Hepatocyte (in vitro differentiated cells): ENCODE measurements at places on chromosomes 2 and 18. TPM values are rescaled to one million over a fixed set of nuclear protein-coding genes. Genes with fewer than 3 reads are reported as not detected.

Gene MEP1B
- total RNA-seq: 0.36 and 2.3 TPM in 2 replicates

Gene SERPINB12
- not detected in 2 replicates for total RNA-seq

Gene MARS2
- total RNA-seq: 7.8 and 8.4 TPM in 2 replicates

Gene SCN9A
- 9.0 and 11.7 TPM in 2 replicates for total RNA-seq

Gene ZNF638
- 141 and 170 TPM in 2 replicates for total RNA-seq

Gene LOXHD1
- total RNA-seq: not detected in 2 replicates

Gene ANKRD53
- 0.48 and 0.97 TPM in 2 replicates for total RNA-seq

Gene BIN1
- total RNA-seq: 107 and 109 TPM in 2 replicates

Gene TEKT4
- not detected in 2 replicates for total RNA-seq

Gene SERPINB11
- total RNA-seq: not detected in 2 replicates

Gene VIT
- 0.33 and 0.76 TPM in 2 replicates for total RNA-seq

Gene SLC14A1
- 0.88 and 4.1 TPM in 2 replicates for total RNA-seq

Gene ERBB4
- total RNA-seq: 2.4 and 3.9 TPM in 2 replicates

Gene PKDCC
- total RNA-seq: 278 and 339 TPM in 2 replicates

Gene CAPN13
- 5.8 and 6.0 TPM in 2 replicates for total RNA-seq

Gene CABYR
- total RNA-seq: 5.3 and 7.5 TPM in 2 replicates

Gene SFT2D3
- 10.2 and 10.7 TPM in 2 replicates for total RNA-seq

Gene CRACDL
- 0.40 and 0.47 TPM in 2 replicates for total RNA-seq

Gene OSBPL6
- total RNA-seq: 3.0 and 3.9 TPM in 2 replicates

Gene GPBAR1
- total RNA-seq: 6.1 and 10.9 TPM in 2 replicates

Gene ABCB11
- total RNA-seq: 7.3 and 9.2 TPM in 2 replicates

Gene UGT1A4
- not detected in 2 replicates for total RNA-seq

Gene RTKN
- total RNA-seq: 66.1 and 74.2 TPM in 2 replicates

Gene ADCYAP1
- 0.40 and 1.7 TPM in 2 replicates for total RNA-seq

Gene CNGA3
- 0.04 and 0.13 TPM in 2 replicates for total RNA-seq

Gene ZNF385B
- total RNA-seq: 1.5 and 2.4 TPM in 2 replicates

Gene AKAIN1
- total RNA-seq: not detected in 2 replicates

Gene CRIM1
- total RNA-seq: 40.8 and 49.0 TPM in 2 replicates

Gene SNTG2
- not detected in 2 replicates for total RNA-seq

Gene TMEM163
- total RNA-seq: 0.40 and 1.1 TPM in 2 replicates

Gene RAX
- not detected in 2 replicates for total RNA-seq

Gene SPP2
- 75.5 and 78.5 TPM in 2 replicates for total RNA-seq

Gene OR6B2
- not detected in 2 replicates for total RNA-seq

Gene MROH2A
- not detected in 2 replicates for total RNA-seq

Gene FAM168B
- total RNA-seq: 116 and 123 TPM in 2 replicates

Gene GAL3ST2
- total RNA-seq: 0.20 and 0.53 TPM in 2 replicates

Gene SKOR2
- total RNA-seq: not detected in 2 replicates

Gene C1QL2
- total RNA-seq: 3.7 and 4.9 TPM in 2 replicates

Gene BOK
- total RNA-seq: 24.2 and 25.4 TPM in 2 replicates

Gene SCYGR4
- not detected in 2 replicates for total RNA-seq

Gene NCL
- 137 and 193 TPM in 2 replicates for total RNA-seq

Gene ACAA2
- total RNA-seq: 154 and 174 TPM in 2 replicates

Gene LHCGR
- total RNA-seq: not detected in 2 replicates

Gene CD207
- not detected in 2 replicates for total RNA-seq

Gene ADRA2B
- 0.56 and 0.87 TPM in 2 replicates for total RNA-seq

Gene SYT4
- 1.7 TPM in 2 replicates for total RNA-seq

Gene SRSF7
- total RNA-seq: 113 and 120 TPM in 2 replicates

Gene SERPINB2
- total RNA-seq: 1.6 and 1.9 TPM in 2 replicates

Gene ADNP2
- 17.7 and 19.8 TPM in 2 replicates for total RNA-seq

Gene THAP4
- 33.5 and 43.2 TPM in 2 replicates for total RNA-seq

Gene GPR45
- total RNA-seq: not detected in 2 replicates

Gene C2orf15
- total RNA-seq: 5.9 and 10.0 TPM in 2 replicates

Gene NOSTRIN
- 10.7 and 19.1 TPM in 2 replicates for total RNA-seq

Gene SULT1C4
- 14.0 and 17.8 TPM in 2 replicates for total RNA-seq

Gene NTSR2
- total RNA-seq: not detected in 2 replicates
